ENCODE measurements at places on chromosomes 4 and X. TPM values are rescaled to one million over a fixed set of nuclear protein-coding genes. Genes with fewer than 3 reads are reported as not detected.

SPANXN4 gene
- not detected for total RNA-seq

PGRMC2 gene
- total RNA-seq: 27.5 TPM

ANXA5 gene
- total RNA-seq: 102 TPM

TMPRSS11F gene
- total RNA-seq: not detected

BANK1 gene
- 0.44 TPM for total RNA-seq

CT47A1 gene
- not detected for total RNA-seq

HAUS7 gene
- total RNA-seq: 44.5 TPM

RHOH gene
- total RNA-seq: 65.7 TPM

GRCh38 chrX:40177942-40178715, 80.4 kb upstream of the BCOR start:
- no peak overlapping the region for H3K4me3 ChIP-seq
- DNase-seq: no peak
- H3K27me3 ChIP-seq: no peaks in the 10 kb centered on the region
- no peaks in the 10 kb centered on the region for H3K36me3 ChIP-seq

GRCh38 chrX:34638116-34638515, 19.0 kb downstream of the TMEM47 start:
- no peaks in the 10 kb centered on the region for H3K27me3 ChIP-seq
- H3K36me3 ChIP-seq: no peaks in the 10 kb centered on the region
- H3K27ac ChIP-seq: no peak overlapping the region
- H3K4me1 ChIP-seq: no peaks in the 10 kb centered on the region

DNA sequence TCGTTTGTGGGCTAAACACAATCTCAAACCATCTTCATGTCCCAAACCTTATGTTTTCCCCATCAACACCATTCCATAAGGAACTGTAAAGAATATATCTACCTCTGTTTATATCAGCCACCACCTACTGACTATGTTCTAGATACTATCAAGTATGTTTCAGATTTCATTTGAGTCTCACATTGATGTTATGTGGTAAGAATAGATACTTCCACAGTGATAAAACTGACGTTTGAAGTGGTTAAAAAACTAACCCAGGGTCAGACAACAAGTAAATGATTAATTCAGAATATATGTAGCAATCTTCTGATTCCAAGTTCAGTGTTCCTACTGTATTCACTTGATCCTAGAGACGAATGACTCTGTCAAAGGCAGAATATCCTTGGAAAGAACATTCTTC, 156.8 kb upstream of the RASGEF1B start:
- no peak overlapping the region for H3K4me3 ChIP-seq
- H3K27me3 ChIP-seq: no peaks in the 10 kb centered on the region
- H3K36me3 ChIP-seq: no peaks in the 10 kb centered on the region
- no peak for DNase-seq
- no peak overlapping the region for H3K27ac ChIP-seq
- H3K4me1 ChIP-seq: no peaks in the 10 kb centered on the region

DNA sequence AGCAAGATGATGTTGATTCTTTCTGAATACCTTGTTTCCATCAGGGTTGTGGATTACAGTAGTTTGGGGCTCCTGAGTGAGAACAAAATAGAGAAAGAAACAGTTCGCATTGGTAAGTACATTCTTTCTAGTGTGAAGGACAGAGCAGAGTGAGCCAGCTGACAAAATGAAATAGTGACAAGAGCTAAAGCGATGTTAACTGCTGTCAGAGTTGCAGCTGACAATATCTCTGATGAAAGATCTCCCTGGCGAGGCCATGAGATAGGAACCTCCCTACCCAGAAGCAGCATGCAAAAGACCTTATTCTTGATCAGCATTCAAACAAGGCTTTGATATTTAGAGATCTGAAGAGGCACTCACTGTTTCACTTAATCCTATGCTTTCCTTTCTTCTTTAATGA, 258.6 kb downstream of the CAMK2D start:
- no peak for DNase-seq
- no peak overlapping the region for H3K27ac ChIP-seq
- H3K4me1 ChIP-seq: no peaks in the 10 kb centered on the region
- H3K4me3 ChIP-seq: no peak overlapping the region
- H3K27me3 ChIP-seq: no peaks in the 10 kb centered on the region

DNA sequence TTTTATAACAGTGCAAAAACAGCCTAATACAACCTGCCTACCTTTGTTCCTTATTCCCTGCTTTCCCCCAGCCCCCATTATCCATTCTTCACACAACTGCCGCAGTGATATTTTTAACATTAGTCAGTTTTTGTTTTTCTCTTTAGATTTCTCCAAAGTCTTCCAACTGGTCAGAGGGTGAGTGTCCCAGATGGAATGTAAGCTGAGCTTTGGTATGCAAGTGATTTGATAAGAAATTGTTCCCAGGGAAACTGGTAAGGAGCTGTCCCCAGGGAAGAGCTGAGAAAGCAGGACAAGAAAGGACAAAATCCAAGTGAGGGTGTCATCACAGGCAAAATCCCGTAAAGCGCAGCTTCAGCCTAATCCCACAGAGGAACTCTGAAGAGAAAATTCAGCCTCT, 475.5 kb upstream of the ADGRL3 start:
- H3K27me3 ChIP-seq: no peaks in the 10 kb centered on the region
- DNase-seq: no peak
- no peaks in the 10 kb centered on the region for H3K36me3 ChIP-seq
- no peaks in the 10 kb centered on the region for H3K4me1 ChIP-seq

GRCh38 chr4:38145741-38146140, 185.5 kb downstream of the PTTG2 start:
- H3K36me3 ChIP-seq: no peaks in the 10 kb centered on the region
- no peak for DNase-seq

DNA sequence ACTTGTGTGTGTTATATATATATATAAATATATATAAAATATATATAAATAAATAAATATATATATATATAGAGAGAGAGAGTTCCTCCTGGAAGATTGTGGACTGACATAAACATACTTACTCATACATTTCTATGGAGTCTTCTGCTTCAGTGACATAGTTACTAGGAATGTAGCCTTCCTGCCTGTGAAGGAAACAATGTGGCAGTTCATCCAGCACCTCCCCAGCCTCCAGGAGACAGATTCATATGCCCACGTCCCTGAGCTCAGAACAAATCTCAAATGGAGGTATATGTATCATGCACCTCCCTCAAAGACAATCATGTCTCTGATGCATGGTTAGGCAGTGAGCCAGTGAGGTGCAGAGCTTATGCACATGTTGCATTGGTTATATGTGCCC, 11.4 kb upstream of the TIMM8A start:
- peaks cover 15% of the 10 kb centered on the region for H3K36me3 ChIP-seq
- H3K27ac ChIP-seq: no peak overlapping the region

DNA sequence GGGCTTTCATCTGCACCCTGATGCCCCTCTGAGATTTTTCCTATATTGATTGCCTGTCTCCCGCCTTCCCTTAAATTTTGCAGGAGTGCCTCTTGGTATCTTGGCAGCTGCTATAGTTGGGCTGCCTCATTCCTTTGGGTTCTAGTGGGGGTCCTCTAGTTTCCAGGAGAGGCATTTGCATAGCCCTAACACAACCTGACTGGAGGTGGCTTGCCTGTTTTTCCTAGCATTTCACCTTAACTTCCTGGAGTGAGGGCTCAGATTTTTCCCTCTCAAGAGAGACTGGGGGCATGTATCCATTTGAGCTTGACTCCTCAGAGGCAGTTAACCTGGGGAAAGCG, 46.0 kb downstream of the UGT2A3 start:
- no peak overlapping the region for H3K4me3 ChIP-seq
- H3K27ac ChIP-seq: no peak overlapping the region
- no peak for DNase-seq
- no peaks in the 10 kb centered on the region for H3K4me1 ChIP-seq

- DNase-seq: no peak
- H3K4me3 ChIP-seq: no peak overlapping the region
- no peak overlapping the region for H3K27ac ChIP-seq
- H3K4me1 ChIP-seq: no peaks in the 10 kb centered on the region
- no peaks in the 10 kb centered on the region for H3K36me3 ChIP-seq
Measured at GRCh38 chr4:948101-948935, 16.1 kb downstream of the TMEM175 start.

DNA sequence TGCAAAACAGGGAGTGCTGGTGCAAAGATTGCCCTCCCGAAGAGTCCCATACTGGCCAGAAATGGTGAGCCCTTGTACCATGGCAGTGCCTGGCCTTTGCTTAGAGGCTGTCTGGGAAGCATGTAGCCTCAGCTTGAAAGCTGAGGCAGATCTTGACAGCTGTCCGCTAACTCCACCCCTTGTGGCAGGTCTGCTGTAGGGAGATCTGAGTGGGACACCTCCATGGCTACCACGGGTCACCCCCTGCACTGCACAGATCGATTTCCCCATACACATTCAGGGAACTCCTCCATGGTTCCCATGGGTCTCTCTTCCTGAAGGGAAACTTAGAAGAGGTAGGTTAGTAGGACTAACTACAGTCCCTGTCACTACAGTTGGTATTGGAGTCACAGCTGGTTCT, 6.1 kb upstream of the ACOT9 start:
- H3K4me3 ChIP-seq: no peak overlapping the region
- no peaks in the 10 kb centered on the region for H3K36me3 ChIP-seq
- DNase-seq: no peak
- H3K27me3 ChIP-seq: no peaks in the 10 kb centered on the region

- no peak overlapping the region for H3K27ac ChIP-seq
- DNase-seq: no peak
- no peaks in the 10 kb centered on the region for H3K27me3 ChIP-seq
- H3K36me3 ChIP-seq: no peaks in the 10 kb centered on the region
- no peaks in the 10 kb centered on the region for H3K4me1 ChIP-seq
Measured at GRCh38 chr4:87224141-87224923, 3.9 kb upstream of the KLHL8 start.

GRCh38 chrX:148538582-148538981, 38.2 kb downstream of the AFF2 start:
- DNase-seq: no peak
- H3K36me3 ChIP-seq: no peaks in the 10 kb centered on the region
- H3K27me3 ChIP-seq: no peaks in the 10 kb centered on the region
- no peak overlapping the region for H3K4me3 ChIP-seq
